ENCODE measurements at places on chromosomes 5 and 9.

GRCh38 chr5:103357636-103358035, 99.1 kb downstream of the MACIR start:
- peak; percentile 75 for DNase-seq

DNA sequence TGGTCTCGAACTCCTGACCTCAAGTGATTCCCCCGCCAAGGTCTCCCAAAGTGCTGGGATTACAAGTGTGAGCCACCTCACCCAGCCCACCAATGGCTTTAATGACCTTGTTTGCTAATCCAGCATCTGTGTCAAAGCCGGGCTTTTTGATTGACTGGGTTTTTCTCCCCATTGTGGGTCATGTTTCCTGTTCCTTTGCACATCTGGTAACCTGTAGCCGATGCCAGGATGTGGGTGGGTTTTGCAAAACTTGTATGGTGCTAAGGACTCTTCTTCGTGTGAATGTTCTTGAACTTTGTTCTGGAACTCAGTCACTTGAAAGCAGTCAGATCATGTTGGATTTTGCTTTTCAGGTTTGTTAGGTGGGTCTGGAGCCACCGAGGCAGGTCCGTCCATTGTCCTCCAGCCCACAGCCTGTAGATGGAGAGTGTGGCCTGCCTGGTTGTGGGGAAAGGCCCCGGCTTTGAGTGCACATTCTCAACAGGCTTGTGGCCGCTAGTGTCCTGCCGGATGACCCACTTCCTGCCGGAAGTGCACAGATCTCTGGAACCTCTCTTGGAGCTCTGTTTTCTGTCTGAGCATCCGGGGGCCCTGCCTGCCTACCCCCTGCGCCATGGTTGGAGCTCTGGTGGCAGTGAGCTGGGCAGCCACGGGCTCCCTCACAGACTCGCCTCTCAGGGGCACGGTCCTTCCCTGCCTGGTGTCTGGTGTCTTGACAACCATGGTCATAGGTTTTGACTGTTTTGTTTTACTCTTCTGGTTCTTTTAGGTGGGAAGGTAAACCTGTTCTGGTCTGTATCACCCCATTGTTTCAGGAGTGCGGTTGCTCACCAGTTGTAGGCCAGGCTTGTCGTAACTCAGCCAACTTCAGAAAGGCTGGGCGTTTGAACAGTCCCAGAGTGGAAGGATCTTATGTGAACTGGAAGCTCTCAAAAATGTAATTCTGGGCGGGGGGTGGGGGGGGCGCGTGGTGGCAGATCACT, 69.6 kb upstream of the CACNA1B start:
- DNase-seq, result no peak

DNA sequence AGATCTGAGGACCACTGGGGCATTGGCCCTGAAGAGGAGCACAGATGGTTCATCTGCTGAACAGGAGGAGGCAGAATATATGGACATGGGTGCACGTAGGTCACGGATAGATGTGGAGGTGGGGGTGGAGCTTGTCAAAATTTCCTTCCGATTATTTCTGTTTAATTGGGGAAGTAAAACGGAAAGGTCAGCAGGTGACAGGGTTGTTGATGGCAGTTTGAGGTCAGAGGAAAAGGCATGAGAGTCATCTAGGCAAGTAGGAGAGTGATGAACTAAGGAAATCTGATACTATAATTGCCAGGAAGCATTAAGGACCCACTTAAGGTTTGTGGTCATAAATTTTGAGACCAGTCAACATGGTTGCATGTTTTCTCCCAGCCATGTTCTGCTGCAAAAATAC, 8.4 kb upstream of the FAM81B start:
- no peak for DNase-seq

GRCh38 chr5:133531178-133531577, 81.2 kb downstream of the FSTL4 start:
- DNase-seq, result no peak

- no peak for DNase-seq
These were observed 90.7 kb upstream of the PTCH1 start for GRCh38 chr9:95607507-95607906.

- no peak for DNase-seq
These were observed 301.0 kb downstream of the RASEF start for GRCh38 chr9:82761956-82762355.

- no peak for DNase-seq
These were observed 6.5 kb downstream of the EFCAB9 start for GRCh38 chr5:172200476-172200875.

GRCh38 chr9:69252436-69252835, 72.6 kb upstream of the ENTREP1 start:
- no peak for DNase-seq

GRCh38 chr5:73471654-73472053, 23.1 kb upstream of the FOXD1 start:
- no peak for DNase-seq

- DNase-seq, result no peak
These were observed 6.1 kb downstream of the GARIN3 start for GRCh38 chr5:157160001-157160400.

GRCh38 chr9:99184110-99184474, 37.6 kb downstream of the ALG2 start:
- no peak for DNase-seq

- DNase-seq, result no peak
These were observed 66.3 kb downstream of the TRIM32 start for GRCh38 chr9:116753389-116753788.

- DNase-seq, result no peak
These were observed 187.8 kb upstream of the VCAN start for GRCh38 chr5:83283761-83284160.

GRCh38 chr9:89720696-89721175, 115.9 kb downstream of the GADD45G start:
- no peak for DNase-seq

GRCh38 chr9:34380511-34381315, 4.0 kb upstream of the MYORG start:
- DNase-seq, result no peak

- no peak for DNase-seq
These were observed 195.3 kb upstream of the KLF9 start for GRCh38 chr9:70609542-70610286.

GRCh38 chr5:41253109-41253508, 39.8 kb upstream of the C6 start:
- DNase-seq, result no peak

DNA sequence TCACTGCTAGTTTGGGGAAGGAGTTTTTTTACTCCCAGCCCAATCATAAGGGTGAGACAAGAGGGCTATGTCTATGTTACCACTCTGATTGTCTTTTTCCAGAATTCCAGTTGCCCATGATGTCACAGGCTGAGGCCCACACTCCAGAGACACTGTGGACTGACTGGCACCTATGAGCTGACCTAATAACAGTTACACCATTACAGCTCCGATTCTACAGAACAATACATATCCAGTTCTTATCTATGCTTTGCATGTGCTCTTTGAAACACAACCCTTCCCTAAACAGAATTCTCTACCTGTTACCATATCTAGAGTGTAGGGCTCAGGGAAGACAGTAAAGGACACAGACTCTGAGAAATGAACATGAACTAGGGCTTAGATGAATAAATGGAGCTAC, 45.7 kb upstream of the ALDOB start:
- no peak for DNase-seq

DNA sequence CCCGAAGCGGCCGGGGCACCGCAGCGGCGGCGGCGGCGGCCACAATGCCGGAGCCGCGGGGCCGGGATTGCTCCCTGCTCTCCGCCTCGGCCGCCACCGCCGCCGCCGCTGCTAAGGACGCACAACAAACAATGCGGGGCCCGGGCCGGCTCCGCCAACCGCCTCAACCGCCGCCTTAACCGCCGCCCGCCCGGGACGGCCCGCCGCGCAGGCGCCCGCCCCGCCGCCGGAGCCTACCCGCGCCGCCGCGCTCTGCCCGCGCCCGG, 254 bp downstream of the STRBP start:
- no peak for DNase-seq

- no peak for DNase-seq
These were observed 381.4 kb upstream of the RGMB start for GRCh38 chr5:98391921-98392625.

DNA sequence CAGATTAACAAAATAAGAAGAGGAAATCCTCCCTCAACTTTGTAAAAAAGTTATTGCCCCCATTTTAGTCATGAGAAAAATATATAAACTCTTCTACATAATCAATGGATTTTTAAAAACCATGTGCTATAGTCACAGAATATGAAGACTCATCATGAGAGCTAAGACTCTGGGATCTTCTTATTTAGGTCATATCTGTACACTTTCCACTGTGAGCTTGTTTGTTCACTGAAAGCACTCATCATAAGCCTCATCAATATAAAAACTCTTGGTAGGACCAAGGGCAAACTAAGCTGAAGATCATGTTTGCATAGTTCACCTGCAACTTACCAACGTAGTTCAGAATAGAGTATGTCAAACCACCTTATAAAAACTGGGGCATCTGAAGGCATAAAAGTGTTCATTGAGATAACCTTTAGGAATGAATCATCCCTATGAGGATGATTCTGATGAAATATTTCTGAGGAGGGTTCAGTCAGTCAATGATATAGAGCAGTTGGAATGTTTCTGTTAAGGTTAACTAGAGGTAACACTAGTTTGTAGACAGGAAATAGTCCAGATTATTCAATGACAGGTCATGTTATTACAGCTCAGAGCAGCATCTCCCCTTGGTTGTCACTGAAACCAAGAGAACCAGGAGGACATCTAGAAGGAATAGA, 289.9 kb upstream of the SMC2 start:
- no peak for DNase-seq

DNA sequence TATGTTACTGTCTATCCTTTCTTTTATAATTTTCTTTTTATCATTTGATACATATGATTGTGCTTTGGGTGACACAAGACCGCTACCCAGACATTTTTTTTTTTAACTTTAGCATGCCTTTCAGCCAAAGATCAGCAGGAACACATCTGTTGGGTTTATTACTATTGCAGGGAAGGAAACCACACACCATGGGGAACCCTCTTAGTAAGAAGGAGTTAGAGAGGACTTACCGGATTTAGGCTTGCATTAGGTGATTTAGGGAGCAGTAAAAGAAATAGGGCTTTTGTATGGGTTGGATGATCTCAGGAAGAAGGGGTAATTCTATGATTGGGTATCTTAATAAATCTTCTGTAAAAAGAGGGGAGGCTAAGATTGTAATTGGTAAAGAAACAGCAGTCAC, 138.2 kb downstream of the SNX18 start:
- peak; percentile 68 for DNase-seq

GRCh38 chr5:55220433-55221185, 6.5 kb downstream of the MCIDAS start:
- no peak for DNase-seq

DNA sequence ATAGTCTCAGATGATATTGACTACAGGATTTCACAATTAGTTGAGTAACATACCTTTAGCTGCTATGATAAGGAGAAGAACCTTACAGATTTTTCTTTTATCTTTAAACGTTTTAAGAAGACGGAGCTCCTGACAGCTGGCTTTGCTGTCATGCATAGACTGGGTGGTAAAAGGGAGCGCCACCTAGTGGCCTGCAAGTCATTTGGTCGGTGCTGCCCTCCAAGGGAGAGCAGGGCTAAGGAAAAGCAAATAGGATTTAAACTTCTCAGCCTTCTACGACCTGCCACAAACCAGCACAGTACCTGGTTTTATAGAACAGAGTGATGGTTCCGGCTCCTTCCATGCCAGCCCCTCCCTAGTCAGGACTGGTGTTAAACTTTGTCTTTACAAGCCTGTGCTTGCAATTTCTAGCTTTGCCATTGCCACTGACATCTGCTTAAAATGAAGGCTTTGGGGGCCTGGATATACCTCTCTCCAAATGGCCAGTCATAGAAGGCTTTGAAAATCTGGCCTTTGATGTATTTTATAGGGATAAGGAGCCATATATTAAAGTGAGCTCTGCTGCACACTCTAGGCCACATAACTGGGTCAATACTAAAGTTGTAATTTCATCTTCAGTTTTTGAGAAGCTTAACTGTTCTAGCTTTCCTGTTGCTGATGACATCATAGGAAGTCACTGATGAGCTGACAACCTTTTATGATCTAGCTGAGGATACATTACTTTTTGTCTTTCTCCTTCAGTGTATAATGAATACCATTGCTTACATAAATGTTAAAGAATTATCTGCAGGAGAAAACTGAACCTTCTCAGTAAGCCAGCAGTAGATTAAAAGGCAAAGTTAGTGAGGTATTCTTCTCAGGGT, 31.1 kb upstream of the ADAMTSL1 start:
- peak; percentile 32 for DNase-seq

- DNase-seq, result peak; percentile 5
These were observed 872.8 kb upstream of the CDH9 start for GRCh38 chr5:27911216-27911615.
